GF-D8 (cell line): ENCODE measurements at places on chromosomes 1 and 21.
A peak's percentile ranks its signal among the peaks of the same experiment; 100 is the strongest.

DNA sequence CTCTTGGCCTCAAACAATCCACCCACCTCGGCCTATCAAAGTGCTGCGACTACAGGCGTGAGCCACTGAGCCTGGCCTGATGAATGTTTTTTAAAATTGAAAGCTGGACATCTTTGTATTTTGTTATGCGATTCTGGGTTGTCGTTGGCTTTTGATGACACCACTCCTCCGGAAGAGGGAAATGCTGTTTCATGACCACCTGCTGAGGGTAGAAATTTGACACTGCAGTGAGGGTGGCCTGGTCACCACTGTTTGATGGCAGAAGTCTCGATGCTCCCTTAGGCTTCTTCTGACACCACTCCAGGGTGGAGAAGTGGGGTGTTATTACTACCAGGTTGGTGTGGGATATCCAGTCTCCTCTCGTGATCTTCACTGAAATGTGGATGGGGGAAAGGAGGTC is 357.2 kb downstream of the RGS7 start:
- no peak for DNase-seq

DNA sequence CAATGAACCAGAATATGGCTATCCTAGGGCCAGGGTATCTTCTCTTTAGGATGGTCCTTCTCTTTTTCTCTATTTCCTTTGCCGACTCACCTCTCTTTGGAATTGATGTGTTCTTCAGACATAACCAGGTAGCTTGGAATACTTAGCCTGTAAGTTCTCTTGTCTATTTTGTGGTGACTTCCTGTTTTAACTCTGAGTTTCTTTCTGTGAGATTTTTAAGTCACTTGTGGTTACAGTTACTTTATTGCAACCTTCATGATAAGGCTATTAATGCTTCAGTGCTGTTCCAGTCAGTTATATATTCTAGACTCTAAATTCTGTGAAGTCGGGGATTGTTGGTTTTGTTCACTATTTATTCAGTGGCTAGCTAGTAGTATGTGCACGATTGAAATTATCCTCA is 46.2 kb downstream of the DISP1 start:
- no peak for DNase-seq

- DNase-seq, result no peak
These were observed 301.1 kb upstream of the NRIP1 start for GRCh38 chr21:15365751-15366392.

GRCh38 chr1:50108497-50109059 is at the start of gene ELAVL4:
Gene ELAVL4 (plus strand): TSS chr1:50108920. CDS start chr1:50109190, 270 bp downstream.
- DNase-seq, result no peak

DNA sequence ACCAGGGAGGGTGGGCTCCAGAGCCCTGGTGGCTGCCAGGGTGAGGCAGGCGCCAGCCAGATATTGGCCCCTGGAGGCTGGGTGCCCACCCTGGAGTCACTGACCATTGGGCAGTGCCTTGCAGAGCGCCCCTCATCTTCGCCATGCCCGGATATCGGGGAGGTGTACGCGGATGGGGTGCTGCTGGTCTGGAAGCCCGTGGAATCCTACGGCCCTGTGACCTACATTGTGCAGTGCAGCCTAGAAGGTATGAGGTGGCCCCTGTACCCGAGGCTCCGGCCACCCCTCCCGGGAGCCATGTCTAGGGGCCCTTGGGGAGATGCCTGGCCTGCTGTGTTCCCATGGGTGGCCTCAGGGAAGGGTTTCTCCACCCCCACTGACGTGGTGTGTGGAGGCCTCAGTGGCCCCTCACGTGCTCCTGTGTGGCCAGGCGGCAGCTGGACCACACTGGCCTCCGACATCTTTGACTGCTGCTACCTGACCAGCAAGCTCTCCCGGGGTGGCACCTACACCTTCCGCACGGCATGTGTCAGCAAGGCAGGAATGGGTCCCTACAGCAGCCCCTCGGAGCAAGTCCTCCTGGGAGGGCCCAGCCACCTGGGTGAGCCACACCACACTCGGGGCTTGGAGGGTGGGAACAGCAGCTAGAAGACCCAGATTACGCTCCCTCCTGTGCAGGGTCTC is 30.9 kb downstream of the TRIM11 start:
- no peak for DNase-seq

DNA sequence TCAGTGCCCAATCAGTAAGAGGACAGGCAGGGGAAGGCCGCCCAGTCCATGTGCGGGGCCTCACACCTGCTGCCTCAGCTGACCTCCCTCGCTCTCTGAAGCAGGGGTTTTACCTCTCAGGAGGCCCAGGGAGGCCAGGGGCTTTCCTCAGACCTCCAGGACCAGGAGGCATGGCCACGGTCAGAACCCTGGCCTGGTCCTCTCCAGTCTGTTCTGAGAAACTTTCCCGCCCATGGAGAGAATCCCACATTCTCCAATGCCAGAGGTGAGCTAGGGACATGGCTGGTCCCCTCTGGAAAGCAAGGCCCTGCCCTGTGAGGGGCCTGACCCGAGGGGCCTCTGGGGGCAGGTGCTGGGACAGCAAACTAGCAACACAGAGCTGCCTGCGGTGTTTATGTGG is 68.2 kb downstream of the DMRTB1 start:
- no peak for DNase-seq

GRCh38 chr1:113940365-113941244 is 11.5 kb downstream of the HIPK1 start:
- peak; percentile 65 for DNase-seq

- DNase-seq, result no peak
These were observed 5.0 kb downstream of the ATF6 start for GRCh38 chr1:161771161-161771560.

- peak; percentile 57 for DNase-seq
These were observed at the start of gene AGL for GRCh38 chr1:99849744-99850458. Gene AGL (plus strand): TSS chr1:99850361. CDS start chr1:99851043, 682 bp downstream.

DNA sequence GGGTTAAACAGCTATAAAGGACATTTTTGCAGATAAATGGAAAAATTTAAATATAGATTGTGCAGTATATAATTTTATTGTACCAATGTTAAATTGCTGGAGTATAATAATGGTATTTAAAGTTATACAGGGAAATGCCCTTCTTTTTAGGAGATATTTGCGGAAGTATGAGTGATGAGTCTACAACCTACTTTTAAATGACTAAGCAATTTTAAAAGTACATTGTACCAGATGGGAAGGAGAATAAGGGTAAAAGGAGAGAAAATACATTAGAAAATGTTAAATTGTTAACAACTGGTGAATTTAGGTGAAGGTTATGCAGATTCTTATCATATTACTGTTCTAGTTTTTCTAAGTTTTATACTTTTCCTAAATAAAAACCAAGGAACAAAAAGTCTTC is 91.8 kb downstream of the ZZZ3 start:
- no peak for DNase-seq

- no peak for DNase-seq
These were observed 2.2 kb downstream of the PHGDH start for GRCh38 chr1:119713749-119714456.

DNA sequence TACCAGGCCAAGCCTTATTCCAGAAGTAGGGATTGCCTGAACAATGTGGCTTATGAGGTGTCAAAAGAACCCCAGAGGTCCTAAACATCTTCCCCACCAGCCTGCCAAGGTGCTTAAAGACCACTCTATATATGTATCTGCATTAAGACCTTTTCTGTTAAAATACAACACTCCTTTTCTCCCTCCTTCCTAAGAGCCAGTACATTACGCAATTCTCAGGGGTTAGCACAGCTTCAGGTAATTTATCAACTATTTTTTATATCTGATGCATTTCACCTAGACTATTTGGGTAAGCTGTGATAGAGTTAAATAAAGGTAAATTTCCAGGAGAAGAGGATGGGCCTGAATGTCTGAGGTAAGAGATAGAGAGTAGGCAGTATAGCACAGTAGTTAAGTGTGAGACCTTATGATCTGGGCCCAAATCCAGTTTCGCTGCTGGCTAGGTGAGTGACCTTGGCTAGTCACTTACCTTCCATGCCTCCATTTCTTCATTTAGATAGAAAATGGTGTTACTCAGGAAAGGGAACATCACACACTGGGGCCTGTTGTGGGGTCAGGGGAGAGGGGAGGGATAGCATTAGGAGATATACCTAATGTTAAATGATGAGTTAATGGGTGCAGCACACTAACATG is 5.1 kb upstream of the CCN1 start:
- DNase-seq, result no peak

DNA sequence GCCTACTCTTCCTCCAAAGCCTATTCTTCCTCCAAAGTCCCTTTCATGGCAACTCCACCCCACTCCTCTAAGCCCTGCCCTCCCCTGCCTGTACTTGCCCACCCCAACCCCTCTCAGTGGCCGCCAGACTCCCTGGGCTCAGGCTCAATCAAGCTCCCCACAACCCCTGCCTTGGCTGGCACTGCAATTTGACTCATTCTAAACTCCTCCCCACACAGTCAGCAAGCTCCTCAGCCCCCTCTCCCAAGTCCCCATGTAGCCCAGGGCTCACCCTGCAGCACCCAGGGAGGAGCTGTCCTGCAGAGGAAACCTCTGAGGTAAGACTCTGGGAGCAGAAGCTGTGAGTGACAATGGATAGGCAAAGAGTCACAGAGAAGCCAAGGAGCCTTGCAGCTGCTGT is 3.6 kb upstream of the VSIG8 start:
- no peak for DNase-seq

- no peak for DNase-seq
These were observed 30.8 kb upstream of the ZNF648 start for GRCh38 chr1:182092336-182092735.

DNA sequence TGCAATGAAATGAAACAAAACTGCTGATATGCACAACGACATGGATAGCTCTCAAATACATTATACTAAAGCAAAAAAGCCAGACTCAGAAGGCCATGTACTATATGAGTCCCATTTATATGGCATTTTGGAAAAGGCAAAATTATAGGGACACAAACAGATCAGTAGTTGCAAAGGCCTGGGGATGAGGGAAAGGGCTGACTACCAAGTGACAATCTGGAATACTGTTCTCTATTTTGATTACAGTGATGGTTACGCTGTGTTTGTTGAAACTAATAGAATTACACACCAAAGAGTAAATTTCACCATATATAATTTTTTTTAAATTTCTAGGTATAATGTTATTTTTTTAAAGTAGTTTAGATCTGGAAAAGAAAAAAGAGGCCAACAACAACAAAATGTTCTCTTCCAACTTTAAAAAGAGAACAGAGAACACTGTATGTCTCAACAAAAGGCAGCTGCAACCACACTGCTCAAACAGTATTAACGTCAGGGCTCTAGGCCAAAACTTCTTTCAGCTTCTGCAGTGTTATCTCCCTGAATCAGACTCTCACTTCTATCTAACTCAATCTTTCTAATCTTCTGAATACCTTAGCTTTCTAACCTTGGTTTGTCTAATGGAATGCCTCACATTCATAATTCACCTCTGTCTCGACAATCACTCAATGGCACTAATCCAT is 75.8 kb downstream of the FOXJ3 start:
- peak; percentile 46 for DNase-seq

GRCh38 chr1:232426801-232427200 is 203.1 kb downstream of the SIPA1L2 start:
- DNase-seq, result no peak

GRCh38 chr1:12479311-12479710 is 138.7 kb downstream of the DHRS3 start:
- no peak for DNase-seq

- no peak for DNase-seq
These were observed 8.5 kb upstream of the WDR47 start for GRCh38 chr1:109050228-109050995.

- DNase-seq, result no peak
These were observed 227.4 kb downstream of the SDCCAG8 start for GRCh38 chr1:243483071-243483771.

DNA sequence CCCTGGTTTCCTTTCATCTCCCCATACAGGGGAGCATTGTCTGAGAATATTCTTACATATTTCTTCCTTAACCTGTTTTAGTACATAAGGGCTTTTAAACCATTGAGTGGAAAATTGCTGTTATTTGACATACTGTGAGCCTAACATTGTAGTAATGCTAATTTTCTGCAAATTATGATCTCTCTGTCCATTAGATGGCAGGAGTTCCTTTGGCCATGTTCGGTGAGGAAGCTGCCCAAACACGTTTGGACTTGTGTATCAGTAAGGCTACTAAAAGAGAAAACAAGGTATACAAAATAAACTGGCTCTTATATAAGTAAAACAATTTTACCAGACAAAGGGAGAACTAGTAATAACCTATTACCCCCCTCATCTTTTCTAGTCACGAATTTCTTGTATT is 29.2 kb downstream of the CDC7 start:
- no peak for DNase-seq

DNA sequence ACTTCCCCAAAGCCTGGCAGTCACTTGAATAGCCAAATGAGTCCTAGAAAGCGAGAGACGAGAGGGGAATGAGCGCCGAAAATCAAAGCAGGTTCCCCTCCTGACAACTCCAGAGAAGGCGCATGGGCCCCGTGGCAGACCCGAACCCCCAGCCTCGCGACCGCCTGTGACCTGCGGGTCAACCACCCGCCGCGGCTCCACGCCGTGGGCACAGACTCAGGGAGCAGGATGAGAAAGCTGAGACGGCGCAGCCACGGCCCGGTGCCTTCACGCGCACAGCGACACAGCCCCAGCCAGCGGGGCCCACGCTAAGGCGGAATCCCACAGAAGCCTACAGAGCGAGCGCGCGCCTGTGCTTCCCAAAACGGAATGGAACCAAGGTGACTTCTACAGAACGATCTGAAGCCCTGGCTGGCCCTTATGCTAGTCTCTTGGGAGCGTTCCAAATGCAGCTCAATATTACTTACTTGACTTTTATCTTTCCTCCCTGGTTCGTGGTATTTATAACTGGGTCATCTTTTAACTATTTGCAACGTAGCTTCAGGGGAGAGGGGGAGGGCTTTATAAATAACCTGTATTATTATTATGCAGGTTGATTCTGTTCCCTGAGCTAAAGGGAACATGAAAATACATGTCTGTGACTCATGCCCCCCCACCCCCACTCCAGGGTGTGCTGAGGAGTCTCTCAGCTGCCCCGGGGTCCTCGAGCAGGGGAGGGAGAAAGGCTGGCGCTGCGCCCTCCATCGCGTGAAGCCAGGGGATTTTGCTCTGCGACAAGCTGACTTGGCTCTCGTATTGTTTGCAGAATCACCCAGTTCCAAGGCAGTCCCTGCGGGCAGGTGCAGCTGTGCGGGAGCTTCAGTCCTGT is 1.7 kb downstream of the TSPEAR start:
- no peak for DNase-seq

- DNase-seq, result no peak
These were observed 19.4 kb downstream of the PSEN2 start for GRCh38 chr1:226889616-226890330.

DNA sequence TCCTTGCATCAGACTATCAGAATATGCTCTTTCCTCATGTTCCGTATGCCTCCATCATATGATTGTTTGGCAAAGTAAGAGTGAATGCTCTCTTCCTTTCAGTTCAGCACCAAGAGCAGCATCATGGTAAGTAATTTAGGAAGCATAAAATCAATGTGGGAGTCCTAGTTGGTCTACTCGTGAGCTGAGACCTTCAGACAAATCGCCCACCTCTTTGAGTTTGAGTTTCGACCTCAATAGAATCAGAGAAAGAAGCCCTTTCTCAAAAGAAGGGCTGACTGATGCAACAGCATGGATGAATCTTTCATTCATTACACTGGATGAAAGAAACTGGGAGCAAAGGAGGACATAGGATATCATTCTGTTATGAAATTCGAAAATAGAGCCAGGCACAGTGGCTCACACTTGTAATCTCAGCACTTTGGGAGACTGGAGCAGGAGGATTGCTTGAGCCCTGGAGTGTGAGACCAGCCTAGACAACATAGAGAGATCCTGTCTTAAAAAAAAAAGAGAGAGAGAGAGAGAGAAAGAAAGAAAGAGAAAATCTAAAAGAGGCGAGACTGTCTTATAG is 112.5 kb downstream of the ZC3H11B start:
- no peak for DNase-seq
